Activated T-helper 17 cell treated with anti-CD3 and anti-CD28 coated beads, Interleukin-2, amount 50 U/mL, for 72 hours (primary cell): ENCODE measurements at places on chromosomes 12 and 14. TPM values are rescaled to one million over a fixed set of nuclear protein-coding genes. Genes with fewer than 3 reads are reported as not detected.

- no peak for ATAC-seq
These were observed 366.5 kb downstream of the LRFN5 start for GRCh38 chr14:41973178-41973577.

GRCh38 chr12:130203151-130203550, 40.9 kb downstream of the FZD10 start:
- ATAC-seq: no peak

Gene RASSF9
- not detected for total RNA-seq

- ATAC-seq: peak; percentile 29
These were observed 49.5 kb upstream of the GNPNAT1 start for GRCh38 chr14:52840877-52841276.

DNA sequence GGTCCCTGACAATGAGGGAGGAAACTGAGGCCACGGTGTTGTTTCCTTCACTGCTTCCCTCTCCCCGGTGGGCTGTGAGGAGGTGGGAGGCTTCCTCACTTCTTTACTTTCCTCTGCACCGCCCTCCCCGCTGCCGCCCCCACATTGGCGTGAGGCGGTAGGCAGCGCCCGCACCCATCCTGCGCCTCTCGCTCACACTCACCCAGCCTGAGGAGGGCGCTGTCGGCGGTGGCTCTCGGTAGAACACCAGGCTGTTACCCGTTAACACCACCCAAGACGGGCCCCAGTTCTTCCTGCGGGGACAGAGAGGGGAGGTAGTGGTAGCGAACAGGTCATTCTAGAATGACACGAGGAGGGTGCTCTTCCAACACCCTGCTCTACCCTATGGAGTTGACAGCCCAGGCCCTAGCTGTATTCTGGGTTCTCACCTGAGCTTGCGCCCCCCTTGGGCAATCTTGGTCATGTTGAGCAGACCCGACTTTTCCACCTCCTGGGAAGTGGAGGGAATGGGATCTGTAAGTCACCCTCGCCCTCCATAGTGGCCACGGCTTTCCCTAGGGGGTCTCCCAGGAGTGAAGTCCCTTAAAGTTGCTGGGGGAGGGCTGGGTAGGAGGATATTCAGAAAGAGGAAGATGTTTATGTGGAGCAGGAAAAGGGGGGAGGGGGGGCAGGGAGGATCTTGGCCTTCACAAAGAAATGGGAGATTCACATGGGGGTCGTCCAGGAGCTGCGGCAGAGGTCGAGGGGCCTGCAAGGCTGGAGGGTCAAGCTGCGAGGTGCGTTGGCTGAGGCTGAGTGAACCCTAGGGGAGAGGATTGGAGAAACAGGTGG, 3.3 kb downstream of the ARHGAP9 start:
- ATAC-seq: peak; percentile 31

DNA sequence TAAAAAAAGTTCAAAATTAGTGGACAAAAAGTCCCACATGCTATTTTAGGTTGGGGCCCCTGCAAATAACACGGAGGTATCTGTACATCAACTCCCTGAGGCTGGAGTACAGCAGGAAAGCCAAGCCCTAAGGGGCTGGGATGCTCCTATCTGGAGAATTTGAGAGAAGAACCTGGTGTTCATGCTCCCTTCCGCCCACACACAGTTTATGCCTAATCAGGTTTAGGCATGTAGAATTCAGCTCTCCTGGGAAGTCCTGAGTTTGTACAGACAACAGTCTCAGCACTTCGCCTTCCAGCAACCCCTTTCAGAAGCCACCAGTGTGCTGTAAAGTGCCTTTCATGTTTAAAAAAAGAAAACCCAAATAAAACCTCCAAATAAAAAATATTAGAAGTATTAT, 237.3 kb upstream of the GRIP1 start:
- no peak for ATAC-seq

Gene BDKRB1
- total RNA-seq: not detected

DNA sequence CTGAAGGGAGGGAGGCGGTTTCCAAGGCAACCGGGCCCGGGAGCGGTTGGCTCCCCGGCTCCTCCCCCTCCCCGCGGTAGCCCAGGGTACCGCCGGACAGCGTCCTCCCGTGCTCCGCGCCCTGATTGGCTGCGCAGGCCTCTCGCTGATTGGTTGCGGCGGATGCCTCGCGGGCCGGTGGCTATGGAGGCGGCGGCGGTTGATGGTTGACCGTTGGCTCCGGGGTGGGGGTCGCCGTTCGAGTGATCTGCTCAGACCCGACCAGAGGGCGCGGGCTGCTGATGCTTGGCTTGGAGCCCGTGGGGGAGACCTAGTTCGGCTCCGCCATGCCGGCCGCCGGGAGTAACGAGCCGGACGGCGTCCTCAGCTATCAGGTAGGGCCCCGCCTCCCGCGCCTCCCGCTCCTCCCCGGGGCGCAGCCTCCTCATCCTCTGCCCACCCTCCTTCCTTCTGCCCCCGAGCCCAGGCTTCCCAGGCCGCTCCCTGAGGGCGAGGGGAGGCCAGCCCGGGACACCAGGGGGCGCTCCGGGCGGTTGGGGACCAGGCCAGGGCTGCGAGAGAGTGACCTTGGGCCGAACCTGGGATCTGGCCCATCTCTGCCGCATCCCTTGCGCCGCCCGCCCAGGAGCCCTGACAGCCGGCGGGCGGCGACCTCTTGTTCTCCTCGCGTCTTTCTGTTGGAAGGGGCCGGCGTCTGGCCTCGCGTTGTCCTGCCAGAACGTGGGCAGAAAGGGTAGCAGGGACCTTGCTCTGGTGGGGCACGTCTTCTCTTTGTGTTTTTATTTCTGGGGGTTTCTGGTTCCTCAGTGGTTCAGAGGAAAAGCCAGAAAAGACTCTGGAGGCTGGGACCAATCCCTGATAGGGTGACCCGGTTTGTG, at the start of gene SLC4A8:
SLC4A8 (plus strand) TSS at position 170 of the 878 bp plus-strand sequence; CDS start at position 327, 157 bp downstream.
- peak; percentile 96 for ATAC-seq

Gene SETD3
- 53.2 TPM for total RNA-seq

GRCh38 chr12:18953505-18953904, 176.0 kb upstream of the PLEKHA5 start:
- ATAC-seq: no peak

- ATAC-seq: no peak
These were observed 124.1 kb downstream of the ESRRB start for GRCh38 chr14:76500011-76500410.

- ATAC-seq: no peak
These were observed 28.8 kb downstream of the KLRK1 start for GRCh38 chr12:10361084-10361483.

- ATAC-seq: no peak
These were observed 7.6 kb downstream of the KRT85 start for GRCh38 chr12:52359621-52360061.

Gene DHRS2
- total RNA-seq: 17.7 TPM

Gene BDKRB2
- not detected for total RNA-seq

GRCh38 chr14:74963178-74963704, 7.8 kb upstream of the PGF start:
- ATAC-seq: no peak

DNA sequence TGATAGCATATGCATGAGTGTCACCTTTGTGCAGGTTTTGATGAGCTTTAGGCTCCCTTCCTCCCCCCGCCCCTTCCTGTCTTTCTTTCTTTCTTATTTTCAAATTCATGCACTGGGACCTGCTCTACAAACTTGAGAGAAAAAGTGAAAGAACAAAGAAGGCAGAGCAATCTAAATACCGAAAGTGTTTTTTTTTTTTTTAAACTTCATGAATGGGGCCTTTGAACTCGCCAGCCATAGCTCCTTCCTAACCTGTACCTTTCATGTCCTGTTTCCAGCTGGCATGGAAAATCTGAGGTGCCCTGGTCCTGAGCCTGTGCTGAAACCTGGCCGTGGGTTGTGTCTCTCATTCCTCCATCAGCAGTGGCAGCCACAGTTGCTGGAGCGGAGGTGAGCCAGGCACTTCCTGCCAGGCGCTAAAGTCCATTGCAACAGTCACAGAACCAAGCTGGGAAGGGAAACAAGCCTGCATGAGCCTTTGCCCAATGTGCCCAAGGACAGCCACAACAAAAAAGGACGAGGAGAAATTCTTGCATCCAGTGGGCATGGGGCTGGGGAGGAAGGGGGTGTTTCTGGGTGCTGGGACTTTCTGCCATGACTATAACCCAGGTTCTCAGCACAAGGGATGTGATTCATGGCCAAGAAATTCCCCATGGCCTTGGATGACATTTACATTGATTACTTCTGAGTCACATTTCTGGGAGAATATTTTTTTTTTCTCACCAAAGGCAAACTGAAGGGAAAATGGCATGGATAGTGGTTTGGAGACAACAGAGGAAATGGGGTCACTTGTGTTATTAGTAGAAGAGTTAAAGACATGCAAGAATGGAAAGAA, 102.7 kb downstream of the TMEM30B start:
- ATAC-seq: peak; percentile 75

DNA sequence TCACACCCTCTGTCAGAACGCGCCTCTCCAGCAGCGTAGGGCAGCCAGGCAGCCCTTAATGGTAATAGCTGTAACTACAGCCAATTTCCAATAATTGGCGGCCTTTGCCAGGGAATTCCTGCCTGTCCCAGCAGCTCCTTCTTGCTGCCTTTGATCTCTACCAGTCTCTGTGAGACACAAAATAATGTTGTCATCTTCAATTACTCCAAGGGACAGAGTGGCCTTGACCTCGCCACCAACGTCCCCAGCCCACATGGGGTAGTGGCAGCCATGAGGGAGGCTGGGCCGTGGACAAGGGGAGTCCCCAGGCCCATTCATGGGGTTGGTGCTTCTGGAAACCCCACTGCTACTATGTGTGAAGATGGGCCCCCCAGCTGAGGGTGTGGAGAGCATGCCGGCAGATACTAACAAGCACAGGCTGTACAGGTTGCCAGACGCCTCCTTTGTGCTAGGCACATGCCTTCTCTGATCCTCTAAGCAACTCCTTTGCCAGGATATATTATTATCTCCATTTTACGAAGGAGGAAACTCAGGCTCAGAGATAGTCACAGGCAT, 17.4 kb upstream of the CLMN start:
- ATAC-seq: no peak

DNA sequence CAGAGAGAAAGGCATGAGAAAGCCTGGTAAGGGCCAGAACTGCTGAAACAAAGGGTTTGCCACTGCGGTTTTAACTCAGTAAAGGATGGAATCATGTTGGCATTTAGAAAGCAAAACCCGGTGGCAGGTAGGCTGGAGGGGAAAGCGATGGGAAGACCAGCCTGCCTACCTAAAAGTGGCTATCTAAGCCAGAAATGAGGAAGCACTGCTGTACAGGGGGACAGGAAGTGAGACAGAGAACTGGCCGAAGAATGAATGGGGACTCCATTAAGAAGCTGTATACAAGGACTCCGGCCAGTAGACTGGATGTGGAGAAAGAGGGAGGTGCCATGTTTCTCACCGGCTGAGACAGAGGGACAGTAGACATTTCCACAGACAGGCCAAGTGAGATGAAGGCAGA, 48.2 kb downstream of the PPM1H start:
- no peak for ATAC-seq

- ATAC-seq: no peak
These were observed 357.5 kb downstream of the FSCB start for GRCh38 chr14:44149597-44149996.

GRCh38 chr14:99982537-99983250, 82.5 kb upstream of the EVL start:
- peak; percentile 85 for ATAC-seq

Gene DPPA3
- total RNA-seq: not detected

DNA sequence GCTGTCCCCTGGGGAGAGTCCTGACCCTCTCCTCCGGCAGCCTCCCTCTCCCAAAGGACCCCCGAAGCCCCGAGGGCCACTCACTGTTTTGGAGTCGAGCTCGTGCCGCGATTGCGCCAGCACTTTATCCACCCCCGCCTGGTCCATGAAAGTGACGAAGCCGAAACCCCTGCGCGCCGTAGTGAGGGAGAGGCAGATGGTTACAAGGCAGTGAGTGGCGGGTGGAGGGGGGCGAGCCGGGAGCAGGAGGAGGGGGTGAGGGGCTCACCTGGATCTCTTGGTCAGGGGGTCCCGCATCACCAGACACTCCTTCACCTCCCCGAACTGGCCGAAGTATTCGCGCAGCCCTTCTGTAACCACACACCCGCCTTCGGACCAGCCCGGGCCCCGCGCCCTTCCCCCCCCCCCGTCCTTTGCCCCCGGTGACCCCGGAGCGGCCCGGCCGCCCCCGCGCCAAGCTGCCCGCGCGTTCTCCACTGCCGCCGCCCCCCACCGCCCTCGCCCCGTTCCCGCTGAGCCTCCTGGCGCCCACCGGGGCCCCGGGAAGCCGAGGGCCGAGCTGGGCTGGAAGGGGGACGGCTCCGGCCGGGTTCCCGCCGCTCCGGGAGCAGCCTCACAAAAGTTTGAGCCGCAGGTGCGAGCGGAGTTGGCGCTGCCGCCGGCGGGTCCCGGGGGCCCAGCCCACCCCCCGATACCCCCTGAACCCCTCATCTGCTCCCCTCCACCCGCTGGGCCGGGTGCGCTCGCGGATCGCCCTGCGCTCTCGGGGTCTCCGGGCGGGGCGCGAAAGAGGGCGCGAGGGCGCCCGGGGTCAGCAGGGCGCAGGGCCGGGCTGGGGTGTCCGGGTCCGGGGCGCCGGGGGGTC, 808 bp downstream of the MSI1 start:
- ATAC-seq: peak; percentile 70

Gene SRRM4
- not detected for total RNA-seq

Gene UNC79
- total RNA-seq: not detected

Gene CCDC197
- total RNA-seq: not detected

- peak; percentile 55 for ATAC-seq
These were observed 5.7 kb downstream of the GNG2 start for GRCh38 chr14:51865953-51866747.

DNA sequence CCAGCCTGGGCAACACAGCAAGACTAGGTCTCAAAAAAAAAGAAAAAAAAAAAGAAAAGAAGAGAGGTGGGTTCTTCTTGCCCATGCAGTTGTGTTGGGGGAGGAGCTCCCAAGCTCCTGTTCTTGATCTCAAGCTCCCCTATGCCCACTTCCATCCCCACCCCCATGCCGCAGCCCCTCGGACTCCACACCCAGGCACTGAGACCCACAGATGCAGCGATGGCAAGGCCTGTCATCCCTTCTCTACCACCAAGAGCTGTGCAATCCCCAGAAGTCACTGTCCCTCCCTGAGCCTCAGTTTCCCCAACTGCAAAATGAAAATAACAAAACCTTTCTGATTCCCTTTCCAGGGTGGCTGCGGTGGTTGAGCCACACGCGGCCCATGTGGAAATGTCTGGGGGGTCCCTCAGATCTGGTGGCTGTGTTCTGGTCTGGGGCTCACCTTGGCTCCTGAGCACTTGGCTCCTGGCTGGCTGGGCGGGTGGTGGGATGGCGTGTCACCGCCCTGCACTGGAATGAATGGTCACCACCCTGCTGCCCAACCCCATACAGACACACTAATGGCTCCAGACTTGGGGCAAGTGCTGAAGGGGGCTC, 22.6 kb upstream of the KIF26A start:
- no peak for ATAC-seq

Gene HOXC5
- total RNA-seq: not detected
